HS-5 (cell line): ENCODE measurements at places on chromosomes 1 and 21.

DNA sequence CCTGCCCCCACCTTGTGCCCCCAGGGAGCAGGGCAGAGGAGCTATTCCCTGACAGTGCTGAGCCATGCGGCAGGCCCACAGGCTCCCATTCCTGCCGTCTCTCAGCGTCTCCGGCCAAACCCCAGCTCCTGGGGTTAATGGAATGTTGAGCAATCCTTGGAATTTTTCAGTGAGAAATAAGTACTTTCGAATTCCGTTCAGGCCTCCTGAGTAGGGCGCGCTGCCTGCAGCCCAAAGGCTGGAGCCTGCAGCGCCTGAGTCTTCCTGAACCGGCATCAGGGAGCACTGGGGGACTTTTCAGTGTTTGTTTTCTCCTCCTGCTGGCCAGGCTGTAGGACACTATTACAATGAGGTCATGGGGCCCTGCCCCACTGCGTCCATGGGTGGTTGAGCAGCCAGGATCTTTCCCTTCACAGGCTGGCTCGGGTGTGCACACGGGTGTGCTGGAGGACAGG is 33.3 kb upstream of the CSF1 start:
- peak; percentile 81 for DNase-seq

DNA sequence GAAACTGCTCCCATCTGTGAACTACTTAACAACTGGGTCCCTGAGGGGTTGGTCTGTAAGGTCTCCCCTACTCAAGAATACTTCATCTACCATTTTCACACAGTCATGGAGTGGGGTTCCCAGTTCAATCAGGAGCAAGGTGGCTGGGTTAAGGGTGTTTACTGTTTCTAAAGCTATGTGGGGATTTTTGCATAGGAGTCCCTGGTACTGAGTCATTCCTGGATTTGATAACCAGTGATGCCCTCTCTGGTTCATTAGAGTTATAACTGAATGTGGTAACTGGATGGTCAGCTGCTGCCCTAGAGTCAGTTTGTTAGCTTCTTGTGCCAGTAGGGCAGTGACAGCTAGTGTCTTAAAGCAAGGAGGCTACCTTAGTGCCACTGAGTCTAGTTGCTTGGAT is 29.4 kb upstream of the KCNJ15 start:
- DNase-seq, result no peak

DNA sequence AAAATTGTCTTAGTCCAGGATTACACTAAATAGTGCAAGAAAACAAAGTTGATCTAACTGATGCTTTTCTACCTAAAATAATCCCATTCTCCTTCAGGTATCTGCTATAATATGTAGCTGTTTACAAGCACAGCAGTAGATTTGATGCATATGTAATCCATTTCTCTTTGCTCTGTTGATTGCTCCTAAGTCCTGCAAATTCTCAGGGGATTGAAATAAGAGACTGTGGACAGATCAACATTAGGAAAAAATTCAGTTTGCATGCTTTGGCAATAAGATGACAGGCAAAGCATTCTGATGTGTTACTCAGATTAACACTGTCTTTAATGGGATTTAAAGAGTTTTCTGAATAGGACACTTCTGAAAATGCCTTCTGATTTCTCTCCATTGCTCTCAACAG is 34.7 kb downstream of the RNF11 start:
- DNase-seq, result no peak

DNA sequence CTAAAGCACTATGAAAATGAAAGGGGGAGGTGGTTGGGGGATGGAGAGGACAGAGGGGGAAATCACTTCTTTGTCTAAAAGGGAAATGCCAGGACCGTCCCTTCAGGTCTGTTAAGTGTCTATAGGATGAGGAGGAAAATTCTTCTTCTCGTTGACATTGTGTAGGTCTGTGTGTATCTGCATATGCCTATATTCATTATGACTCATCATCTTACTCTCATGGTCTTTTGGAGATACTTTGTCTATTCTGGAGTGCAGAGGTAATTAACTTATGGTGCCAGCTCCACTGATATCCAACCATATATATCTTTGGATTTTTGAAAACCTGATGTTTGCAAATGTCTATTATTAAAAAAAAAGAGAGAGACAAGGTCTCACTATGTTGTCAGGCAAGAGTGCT is 143.7 kb downstream of the PBX1 start:
- no peak for DNase-seq

DNA sequence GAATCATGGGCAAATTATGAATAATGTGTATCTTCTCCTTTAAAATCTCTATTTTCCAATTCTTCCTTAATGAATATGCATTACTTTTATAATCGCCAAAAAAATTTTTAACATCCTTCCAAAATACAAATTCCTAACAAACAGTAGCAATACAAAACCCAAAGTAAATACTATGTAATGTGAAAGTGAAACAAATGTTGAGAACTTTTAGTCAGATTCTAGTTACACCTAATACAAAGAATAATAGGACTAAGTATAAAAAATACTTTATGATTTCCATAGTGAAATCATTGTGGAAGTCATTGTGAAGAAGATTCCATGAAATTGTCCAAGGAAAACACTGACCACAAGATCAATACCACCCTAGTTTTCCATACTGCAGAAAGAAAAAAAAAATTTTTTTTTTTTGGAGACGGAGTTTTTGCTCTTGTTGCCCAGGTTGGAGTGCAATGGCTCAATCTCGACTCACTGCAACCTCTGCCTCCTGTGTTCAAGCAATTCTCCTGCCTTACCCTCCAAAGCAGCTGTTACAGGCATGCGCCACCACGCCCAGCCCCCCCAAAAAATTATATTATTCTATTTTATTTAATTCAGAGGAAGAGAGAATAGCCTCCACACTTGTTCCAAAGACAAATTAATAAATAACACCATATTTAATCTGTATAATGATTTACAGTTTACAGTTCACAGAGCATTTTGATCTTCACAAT is 11.8 kb downstream of the TESK2 start:
- no peak for DNase-seq

GRCh38 chr21:46021398-46021797 is 39.8 kb downstream of the COL6A1 start:
- no peak for DNase-seq

DNA sequence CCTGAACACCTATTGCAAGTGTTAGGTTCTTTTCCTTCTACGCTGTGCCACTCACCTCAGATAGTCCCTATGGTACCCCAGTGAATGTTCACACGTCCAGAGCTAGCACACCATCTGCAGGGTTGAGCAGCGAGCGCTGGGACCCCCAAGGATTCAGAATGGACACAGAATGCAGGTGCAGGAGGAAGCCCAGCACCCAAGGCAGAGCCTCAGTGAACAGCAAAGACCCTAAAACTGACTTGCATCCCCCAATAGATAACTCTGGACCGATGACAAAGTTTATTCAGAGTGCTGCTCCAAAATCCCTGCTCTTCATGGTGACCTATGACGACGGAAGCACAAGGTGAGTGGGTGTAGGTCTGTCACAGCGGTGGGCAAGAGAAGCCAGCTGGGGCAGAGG is 15.1 kb upstream of the MX2 start:
- DNase-seq, result no peak

DNA sequence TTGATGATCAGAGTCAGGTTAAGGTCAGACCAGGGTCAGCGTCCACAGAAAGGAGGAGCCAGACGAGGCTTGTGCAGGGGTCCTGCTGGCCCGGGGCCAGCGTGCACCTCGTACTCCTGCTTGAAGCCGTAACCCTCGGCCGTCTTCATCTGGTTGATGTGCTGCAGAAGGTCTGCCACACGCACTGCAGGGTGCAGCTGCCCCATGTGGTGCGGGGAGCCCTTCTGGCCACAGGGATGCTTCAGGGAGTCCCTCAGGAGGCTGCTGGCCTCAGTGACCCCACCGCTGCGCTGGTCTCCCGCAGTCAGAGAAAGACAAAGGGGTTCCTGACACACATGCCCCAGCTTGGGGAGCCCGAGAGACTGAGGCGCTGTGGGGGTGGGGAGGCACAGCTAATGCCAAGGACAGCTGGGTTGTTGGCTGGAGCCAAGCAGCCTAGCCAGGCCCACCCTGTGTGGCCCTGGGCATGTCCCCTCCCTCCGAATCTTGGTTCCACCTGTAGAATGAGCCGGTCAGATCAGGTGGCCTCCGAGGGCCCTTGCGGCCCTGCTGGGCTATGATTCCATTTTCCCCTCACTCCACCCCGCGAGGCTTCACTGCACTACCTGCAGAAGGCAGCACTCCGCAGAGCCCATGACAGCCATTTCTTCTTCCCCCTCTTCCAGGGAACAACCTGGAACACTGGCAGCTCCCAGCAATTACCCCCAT is 251.9 kb downstream of the PTPRU start:
- no peak for DNase-seq

- no peak for DNase-seq
Measured at GRCh38 chr1:115839029-115839678, 1.8 kb downstream of the NHLH2 start.

- DNase-seq, result no peak
Measured at GRCh38 chr1:11967028-11967547, 13.2 kb upstream of the MFN2 start.

- DNase-seq, result no peak
Measured at GRCh38 chr21:41713495-41714281, 53.2 kb downstream of the RIPK4 start.

- no peak for DNase-seq
Measured at GRCh38 chr1:230976825-230977747, 1.6 kb downstream of the TTC13 start.
